ENCODE measurements at places on chromosomes 5 and 9.
A peak's percentile ranks its signal among the peaks of the same experiment; 100 is the strongest.

GRCh38 chr5:173720953-173721600 lies 104.6 kb upstream of the BOD1 start:
- DNase-seq = no peak

DNA sequence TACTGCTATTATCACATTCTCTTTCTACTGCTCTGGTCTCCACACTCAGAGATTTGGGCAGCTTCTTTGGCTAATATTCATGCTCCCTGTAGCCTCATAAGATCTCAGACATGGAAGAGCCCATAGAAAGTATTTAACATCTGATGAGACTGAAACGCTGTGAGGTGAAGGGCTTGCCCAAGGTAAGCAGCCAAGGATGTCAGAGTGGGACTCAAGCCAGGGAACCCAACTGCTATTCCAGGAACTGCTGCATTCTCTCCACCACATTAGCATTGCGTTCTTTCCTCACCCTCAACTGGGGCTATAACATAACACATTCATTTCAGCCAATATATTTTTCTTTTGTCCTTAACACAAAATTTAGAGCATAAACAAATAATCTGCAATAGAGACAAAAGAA lies 3.8 kb downstream of the ADRB2 start:
- DNase-seq = no peak

DNA sequence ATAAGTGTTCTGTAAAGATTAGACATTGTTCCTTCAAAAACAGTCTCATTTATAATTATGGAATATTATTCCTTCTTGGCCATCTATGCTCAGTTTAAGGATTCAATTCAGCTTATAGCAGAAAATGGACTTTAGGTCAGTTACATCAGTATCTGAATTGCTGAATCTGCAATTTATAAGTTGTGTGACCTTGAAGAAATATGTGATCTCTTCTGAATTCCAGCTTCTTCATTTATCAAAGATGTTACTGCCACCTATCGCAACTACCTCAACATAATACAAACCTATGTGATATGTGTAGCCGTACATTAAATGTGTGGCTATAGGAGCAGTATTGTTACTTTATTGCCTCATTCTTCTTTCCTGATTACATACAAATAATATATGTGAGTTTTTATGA lies 118.2 kb downstream of the CDH12 start:
- no peak for DNase-seq

GRCh38 chr5:41157272-41157894 lies 55.9 kb downstream of the C6 start:
- no peak for DNase-seq

- DNase-seq = no peak
Observed at GRCh38 chr5:122420537-122421236, 108.7 kb downstream of the SNCAIP start.

GRCh38 chr5:140042643-140043507 lies at the start of gene NRG2:
Gene NRG2, minus strand, starts transcription at chr5:140043299.
- DNase-seq = peak; percentile 60

- no peak for DNase-seq
Observed at GRCh38 chr9:883011-883410, 41.5 kb downstream of the DMRT1 start.

DNA sequence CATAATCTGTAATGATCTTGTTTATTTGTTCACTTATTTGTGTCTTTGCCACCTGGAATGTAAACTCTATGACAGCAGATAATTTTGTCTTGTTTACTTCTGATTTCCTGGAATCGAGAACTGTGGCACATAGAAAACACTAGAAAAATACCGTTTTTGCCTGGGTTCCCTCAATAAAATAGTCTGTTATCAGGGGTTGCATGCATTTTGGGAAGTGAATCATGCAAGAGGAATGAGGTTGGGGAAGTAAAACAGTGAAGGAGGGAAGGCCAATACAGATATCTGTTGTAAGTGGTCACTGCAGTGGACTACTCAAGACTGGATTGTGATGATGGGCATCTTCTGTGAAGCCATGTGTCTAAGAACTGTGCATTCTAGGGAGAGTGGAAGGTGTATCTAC lies 45.2 kb upstream of the IL6ST start:
- no peak for DNase-seq

DNA sequence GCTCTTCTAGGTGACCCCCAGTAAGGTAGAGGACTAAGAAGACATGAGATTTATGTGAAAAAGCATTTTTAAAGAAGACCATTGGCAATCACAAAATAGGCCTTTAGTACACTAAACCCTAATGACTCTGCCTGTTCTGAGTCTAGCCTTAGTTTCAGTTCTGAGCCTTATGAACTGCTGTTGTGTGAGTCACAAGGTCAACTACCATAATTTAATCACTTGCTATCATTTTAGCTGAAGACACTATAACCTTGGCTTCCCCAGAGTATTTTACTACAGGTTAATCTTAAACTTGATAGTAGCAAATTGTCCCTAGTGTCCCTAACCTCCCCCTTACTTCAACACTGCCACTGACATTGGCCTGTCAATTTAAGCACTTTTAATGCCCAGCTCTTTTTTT lies 34.4 kb downstream of the APC start:
- DNase-seq = no peak

GRCh38 chr9:127130661-127131538 lies 8.5 kb upstream of the ANGPTL2 start:
- no peak for DNase-seq

GRCh38 chr5:179478624-179479023 lies 71.7 kb upstream of the RUFY1 start:
- DNase-seq = no peak

DNA sequence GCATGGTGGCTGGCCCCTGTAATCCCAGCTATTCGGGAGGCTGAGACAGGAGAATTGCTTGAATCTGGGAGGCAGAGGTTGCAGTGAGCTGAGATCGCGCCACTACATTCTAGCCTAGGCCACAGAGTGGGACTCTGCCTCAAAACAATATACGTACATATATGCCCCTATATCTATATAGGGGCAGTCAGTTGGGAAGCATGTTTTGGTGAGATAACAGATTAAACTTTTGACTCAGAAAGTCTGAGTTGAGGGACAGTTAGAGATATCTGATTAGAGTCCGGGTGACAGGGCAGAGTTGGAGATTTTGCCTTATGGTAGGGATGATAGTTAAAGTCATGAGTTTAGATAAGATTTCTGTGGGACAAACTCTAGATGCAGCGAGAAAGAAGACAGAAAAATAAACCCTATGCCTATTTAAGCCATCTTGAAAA lies 71.8 kb upstream of the ALDH1A1 start:
- DNase-seq = no peak

- no peak for DNase-seq
Observed at GRCh38 chr5:176738637-176739250, 71.6 kb upstream of the UNC5A start.

- no peak for DNase-seq
Observed at GRCh38 chr5:160978944-160979343, 126.9 kb upstream of the ATP10B start.

DNA sequence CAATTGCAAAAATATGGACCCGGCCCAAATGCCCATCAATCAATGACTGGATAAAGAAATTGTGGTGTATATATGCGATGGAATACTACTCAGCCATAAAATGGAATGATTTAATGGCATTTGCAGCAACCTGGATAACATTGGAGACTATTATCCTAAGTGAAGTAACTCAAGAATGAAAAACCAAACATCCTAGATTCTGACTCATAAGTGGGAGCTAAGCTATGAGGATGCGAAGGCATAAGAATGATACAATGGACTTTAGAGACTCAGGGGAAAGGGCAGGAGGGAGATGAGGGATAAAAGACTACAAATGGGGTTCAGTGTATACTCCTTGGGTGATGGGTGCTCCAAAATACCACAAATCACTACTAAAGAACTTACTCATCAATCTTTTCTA lies 247.6 kb upstream of the FBXL7 start:
- DNase-seq = no peak

DNA sequence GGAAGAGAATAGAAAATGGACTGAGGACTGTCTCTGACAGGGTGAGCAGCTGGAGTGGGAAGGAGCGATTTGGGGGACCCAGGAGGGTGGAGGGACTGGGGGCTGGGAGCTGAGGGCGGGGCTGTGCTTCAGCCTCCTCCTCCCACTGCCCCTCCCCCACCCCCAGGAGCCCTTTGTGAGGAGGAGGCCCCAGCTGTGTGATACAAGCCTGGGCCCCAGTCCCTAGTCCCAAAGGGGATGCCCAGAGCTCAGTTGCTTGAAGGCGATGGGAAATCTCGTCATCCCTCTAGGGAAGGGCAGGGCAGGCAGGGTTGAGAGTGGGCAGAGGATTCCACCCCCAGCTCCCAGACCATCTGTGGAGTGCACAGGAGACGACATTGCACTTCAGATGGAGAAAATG lies at the start of gene SPATA31E1:
SPATA31E1 (plus strand) TSS at position 251 of the 400 bp plus-strand sequence; CDS start at position 266, 15 bp downstream.
- no peak for DNase-seq

DNA sequence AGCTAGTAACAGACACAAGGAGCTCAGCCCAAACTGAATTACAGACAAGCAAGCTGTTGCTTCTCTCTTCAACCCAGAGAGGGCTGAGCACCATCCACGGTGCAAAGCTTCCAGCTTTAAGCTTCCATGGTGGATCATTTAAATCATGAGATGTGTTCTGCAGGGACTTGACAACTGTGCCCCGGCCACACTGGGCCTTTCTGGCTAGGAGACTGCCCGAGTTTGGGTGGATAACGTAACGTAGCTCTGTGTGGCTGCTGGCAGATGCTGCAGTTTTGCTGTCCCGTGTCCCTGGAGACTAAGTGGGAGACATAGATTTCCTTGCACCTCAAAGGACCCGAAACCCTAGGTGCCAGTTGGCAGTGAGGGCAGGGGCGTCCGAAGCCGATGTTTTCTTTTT lies 234.0 kb downstream of the IRX2 start:
- no peak for DNase-seq

GRCh38 chr5:127586811-127587210 lies 62.1 kb upstream of the CTXN3 start:
- no peak for DNase-seq

DNA sequence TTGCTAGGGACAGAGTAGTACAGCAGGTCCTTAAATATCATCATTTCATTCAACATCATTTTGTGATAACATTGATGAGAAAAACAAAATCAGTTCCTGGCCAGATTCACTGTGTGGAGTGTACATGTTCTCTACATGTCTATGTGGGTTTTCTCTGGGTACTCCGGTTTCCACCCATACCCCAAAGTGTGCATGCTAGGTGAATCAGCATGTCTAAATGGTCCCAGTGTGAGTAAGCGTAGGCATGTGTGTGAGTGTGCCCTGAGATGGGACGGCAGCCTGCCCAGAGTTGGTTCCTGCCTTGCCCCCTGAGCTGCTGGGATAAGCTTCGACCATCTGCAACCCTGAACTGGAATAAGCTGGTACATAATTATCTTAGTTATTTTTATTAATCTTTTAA lies 16.5 kb upstream of the GLIS3 start:
- no peak for DNase-seq

DNA sequence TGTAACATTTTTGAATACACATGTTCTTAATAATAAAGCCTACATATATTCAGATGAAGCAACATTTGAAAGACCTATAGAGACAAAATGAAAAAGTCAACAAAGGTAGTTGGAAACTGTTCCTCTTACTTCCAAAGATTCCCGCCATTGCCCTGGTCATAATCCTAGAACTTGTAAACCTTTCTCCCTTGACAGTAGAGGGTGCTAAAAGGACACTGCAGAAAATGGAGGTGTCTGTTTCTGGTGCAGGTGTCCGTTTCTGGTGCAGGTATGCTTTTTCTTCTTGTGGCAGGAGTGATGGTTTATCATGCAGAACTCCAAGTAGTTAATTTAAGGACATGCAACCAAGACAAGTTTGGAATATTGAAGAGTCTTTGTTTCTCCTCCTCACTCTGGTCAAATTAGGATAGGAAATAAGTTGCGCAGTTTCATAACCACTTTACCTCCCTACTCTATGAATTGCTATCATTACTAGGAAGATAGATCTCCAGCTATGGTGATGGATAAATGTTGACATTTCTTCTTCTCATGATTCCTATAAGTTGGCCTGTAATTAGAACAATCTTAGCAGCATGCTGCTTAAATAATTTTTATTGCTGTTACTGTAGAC lies 56.0 kb upstream of the FAM174A start:
- DNase-seq = peak; percentile 21

- no peak for DNase-seq
Observed at GRCh38 chr5:63687854-63688516, 274.3 kb downstream of the HTR1A start.

- DNase-seq = no peak
Observed at GRCh38 chr5:180623411-180623834, 26.0 kb downstream of the FLT4 start.

DNA sequence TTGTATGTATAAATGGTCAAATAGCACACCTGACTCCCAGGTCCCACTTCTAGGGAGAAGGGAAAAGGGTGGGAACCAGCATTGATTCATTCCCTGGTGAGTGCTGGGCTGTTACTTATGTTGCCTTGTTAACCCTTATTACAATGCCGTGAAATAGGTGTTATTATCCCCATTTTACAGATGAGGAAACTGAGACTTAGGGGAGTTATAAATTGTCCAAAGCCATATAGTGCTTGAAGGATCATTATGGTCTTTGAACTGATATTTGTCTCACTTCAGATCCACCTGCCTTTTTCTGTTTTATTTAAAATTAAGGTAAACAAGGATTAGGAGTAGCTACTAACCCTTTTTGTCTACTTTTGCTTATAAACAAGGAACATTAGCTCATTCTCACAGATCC lies 16.5 kb downstream of the TMEM268 start:
- DNase-seq = no peak

GRCh38 chr5:128966846-128967245 lies 1.6 kb downstream of the SLC27A6 start:
- no peak for DNase-seq

GRCh38 chr9:87862536-87863268 lies 20.0 kb upstream of the SPATA31E1 start:
- no peak for DNase-seq

GRCh38 chr9:6007770-6008168 lies 7.7 kb downstream of the RANBP6 start:
- DNase-seq = peak; percentile 76

All from NCI-H1105 treated with DMSO at 0.1 percent for 48 hours (cell line).